ENCODE measurements at places on chromosomes 3 and 15.

DNA sequence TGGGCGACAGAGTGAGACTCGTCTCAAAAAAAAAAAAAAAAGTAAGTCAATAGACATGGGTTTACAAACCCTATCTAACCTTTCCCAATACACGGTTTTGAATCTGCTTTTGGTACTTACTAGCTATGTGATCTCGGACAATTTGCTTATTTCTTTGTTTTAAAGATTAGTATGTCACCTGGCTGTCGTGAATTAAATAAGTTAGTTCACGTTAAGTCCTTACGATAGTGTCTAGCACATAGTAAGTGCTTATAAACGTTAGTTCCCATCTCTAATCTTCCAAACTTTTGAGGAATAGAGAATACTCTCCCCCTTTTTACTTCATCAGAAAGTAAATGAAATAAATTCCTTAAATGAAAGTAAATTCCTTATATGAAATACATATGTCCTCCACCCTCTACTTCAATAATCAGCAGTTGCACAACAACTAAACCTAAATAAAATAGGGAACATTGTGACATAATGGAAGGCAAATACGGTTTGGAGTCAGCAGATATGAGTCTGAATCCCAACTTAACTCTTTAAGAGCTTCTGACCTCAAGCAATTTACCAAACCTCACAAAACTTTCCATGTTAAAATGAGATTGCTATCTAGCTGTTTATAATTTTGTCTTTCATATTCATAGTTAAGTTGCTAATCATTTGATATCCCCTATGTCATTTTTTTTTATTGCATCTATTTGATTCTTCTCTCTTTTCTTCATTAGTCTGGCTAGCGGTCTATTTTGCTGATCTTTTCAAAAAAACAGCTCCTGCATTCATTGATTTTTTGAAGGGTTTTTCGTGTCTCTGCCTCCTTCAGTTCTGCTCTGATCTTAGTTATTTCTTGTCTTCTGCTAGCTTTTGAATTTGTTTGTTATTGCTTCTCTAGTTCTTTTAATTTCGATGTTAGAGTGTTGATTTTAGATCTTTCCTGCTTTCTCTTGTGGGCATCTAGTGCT lies 134.6 kb downstream of the PEAK1 start:
- no peak for DNase-seq

DNA sequence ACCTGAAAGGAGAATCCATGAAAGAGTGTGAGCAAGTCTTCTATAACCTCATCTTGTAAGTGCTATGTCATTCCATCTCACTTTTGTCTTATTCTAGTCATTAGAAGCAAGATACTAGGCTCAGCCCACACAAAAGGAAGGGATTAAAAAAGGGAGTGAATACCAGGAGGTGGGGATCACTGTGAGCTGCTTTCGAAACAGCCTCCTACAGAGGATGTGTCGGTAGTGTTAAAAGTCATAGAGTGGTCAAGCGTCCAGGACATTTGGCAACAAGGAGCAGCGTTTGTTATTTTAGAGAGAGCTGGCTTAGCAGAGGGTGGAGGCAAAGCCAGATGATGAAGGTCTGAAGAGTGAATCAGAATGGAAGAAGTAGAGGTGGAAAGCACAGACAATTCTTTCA lies 11.7 kb upstream of the ZNF148 start:
- DNase-seq, result no peak

DNA sequence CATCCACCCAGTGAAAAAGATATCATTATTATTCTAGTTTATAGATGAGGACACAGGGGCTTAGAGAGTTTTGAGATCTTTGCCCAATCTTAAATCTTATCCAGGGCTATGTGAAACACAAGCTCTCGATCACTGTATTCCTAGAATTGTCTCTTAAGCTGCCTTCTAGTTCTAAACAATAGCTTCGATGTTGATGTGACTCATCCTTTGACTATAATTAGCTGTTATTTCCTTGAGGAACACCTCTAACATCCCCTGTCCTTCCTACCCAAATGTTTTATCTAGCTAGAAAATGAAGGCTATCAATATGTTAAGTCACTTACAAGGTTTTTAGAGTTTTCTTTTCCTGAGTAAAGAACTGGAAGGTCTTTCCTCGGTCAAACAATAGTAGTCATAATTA lies 83.1 kb upstream of the STAC start:
- DNase-seq, result no peak

GRCh38 chr3:56135941-56136340 lies 332.3 kb downstream of the ERC2 start:
- no peak for DNase-seq

DNA sequence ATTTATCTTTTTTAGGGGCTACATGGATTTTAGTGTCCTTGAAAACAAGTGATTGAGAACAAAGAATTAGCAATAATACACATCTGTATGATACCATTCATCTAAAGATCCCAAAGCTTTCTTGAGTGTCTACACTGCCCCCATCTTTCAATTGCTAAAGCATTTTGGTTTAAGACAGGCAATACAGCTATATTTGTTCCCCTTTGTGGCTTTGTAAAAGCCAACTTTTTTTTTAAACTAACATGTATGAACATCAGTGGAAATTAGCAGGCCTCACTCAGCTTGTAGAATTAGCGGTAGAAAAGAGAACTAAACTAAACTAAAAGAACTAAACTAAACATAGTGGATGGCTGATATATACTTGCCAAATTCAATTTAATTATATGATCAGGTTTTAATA lies 449.6 kb downstream of the MECOM start:
- DNase-seq, result no peak

DNA sequence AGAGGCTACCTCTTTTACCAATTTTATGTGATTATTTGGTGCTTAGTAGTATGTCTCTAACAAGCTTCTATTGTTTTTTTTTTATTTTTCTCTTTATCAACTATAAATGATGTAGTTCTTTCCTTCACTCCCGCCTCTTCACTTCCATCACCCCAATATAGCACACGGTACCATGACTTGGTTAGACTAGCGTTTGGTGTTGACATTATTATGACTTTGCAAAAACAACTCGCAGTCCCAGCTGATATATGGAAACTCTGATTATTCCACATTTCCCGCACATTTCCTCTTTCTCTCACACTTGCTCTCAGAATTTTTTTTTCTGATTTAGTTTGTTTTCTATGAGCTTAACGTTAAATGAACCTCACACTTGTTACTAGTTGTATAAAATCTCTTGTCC lies 162.2 kb downstream of the GREM1 start:
- DNase-seq, result no peak

GRCh38 chr3:105647047-105647446 lies 221.8 kb downstream of the CBLB start:
- no peak for DNase-seq

DNA sequence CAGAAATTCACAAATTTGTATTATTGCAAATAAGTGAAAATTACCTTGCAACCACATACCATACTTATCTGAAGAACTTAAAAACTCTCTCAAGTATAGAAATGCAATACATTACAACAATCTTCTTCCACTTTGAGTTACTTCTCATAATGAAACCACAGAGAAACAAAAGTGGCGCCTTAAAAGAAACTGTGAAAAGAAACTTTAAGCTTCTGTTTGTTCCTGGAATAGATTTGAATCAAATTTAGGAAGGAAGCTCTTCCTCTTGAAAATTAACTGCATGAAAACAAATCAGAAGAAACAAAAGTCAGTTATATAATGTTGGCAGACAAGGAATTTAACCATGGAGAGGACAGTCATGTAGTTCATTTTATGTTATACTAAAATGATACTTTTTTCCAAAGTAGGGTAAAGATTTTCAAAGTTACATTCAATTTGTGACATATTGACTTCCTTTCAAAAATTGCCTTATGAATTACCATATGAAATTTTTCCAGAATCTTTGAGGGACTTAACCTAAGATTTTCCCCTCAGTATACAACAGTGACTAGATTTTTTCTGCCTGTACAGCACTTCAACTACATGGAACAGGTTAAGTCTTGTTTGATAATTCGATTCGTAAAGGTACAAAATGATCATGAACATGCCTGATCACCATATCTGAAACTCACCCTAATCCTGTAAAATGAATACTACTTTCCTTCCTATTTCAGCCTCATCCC lies 57.6 kb upstream of the TNFSF10 start:
- DNase-seq, result no peak

GRCh38 chr15:29223640-29224039 lies 46.0 kb downstream of the NSMCE3 start:
- DNase-seq, result no peak

DNA sequence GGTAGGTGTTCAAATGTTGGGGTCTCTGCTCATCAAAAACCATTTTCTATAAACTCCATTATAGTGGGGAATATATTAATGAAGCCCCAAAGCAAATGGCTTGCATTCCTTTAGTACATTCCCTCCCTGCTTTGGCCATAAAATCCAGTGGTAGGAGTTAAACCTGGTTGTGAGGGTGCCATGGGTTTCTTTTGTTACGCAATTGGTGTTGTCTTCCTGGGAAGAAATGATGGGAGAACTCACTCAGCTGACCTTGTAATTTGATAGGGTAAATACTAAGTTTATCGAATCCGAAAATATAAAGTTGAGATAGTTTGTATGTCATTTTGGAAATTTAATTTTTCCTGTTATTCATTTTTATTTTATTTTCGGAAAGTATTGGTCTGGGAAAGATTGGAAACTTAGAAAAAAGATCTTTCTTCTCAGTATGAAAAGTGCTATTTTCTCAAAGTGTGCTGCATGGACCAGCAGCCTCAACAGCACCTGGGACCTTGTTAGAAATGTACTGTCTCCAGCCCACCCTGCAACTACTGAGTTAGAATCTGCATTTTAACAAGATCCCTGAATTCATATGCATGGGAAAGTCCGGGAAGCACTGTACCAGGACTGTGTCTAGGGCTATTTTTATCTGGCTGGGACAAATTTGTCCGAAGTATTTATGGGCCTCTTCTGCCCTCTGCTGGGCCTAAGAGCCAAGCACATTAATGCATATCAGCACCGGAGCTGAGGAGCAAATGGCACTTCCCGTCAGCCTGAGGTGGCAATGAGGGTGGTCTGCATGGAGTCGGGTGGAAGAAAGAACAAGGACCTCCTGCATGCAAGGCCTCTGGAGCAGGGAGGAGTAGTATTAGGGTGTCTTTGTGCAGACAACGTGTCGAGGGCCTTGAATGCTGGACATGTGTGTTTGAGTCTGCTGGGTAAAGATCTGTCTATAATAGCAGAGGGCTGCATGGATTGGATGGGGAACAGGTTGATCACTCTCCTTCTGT lies 54.7 kb downstream of the FAM81A start:
- peak; percentile 18 for DNase-seq

- no peak for DNase-seq
These were observed 16.7 kb upstream of the ISLR start for GRCh38 chr15:74156678-74157411.

DNA sequence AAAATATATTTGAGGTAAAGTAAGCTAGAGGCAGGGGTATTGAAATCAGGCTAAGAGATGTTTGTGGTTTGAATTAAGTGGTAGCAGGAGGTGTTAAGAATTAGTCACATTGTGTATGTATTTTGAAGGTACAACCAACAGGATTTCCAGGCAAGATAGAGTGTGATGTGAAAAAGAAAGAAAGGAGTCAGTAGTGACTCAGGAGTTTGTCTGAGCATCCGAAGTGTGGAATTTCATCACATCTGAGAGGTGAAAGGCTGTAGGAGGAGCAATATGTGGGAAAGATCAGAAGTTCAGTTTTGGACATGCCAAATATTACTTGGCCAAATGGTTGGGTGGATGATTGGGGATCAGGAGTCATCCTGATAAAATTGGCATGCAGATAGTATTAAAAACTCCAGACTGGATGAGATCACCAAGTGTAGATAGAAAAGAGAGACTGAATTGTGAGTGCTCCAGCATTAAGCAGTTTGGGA lies 32.1 kb upstream of the EBLN2 start:
- no peak for DNase-seq

- no peak for DNase-seq
These were observed 19.8 kb downstream of the IQSEC1 start for GRCh38 chr3:13053420-13053819.

DNA sequence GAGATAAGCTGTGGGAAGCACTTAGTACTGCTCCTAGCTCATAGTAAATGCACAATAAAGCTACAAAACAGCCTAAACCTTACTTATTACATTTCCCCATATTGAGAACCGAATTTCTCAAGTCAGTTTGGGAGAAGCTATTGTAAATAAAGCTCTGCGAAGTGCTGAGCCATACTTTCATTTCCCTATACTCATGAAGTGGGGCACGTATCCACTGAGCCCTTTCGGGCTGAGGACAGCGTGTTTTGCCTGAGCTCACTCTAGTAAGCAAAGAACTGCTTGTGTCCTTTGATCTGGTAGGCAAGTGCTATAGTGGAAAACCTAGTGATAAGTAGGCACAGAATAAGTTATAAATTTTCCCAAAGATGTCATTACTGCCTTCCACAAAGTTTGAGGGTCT lies 165.0 kb downstream of the RSL24D1 start:
- no peak for DNase-seq

DNA sequence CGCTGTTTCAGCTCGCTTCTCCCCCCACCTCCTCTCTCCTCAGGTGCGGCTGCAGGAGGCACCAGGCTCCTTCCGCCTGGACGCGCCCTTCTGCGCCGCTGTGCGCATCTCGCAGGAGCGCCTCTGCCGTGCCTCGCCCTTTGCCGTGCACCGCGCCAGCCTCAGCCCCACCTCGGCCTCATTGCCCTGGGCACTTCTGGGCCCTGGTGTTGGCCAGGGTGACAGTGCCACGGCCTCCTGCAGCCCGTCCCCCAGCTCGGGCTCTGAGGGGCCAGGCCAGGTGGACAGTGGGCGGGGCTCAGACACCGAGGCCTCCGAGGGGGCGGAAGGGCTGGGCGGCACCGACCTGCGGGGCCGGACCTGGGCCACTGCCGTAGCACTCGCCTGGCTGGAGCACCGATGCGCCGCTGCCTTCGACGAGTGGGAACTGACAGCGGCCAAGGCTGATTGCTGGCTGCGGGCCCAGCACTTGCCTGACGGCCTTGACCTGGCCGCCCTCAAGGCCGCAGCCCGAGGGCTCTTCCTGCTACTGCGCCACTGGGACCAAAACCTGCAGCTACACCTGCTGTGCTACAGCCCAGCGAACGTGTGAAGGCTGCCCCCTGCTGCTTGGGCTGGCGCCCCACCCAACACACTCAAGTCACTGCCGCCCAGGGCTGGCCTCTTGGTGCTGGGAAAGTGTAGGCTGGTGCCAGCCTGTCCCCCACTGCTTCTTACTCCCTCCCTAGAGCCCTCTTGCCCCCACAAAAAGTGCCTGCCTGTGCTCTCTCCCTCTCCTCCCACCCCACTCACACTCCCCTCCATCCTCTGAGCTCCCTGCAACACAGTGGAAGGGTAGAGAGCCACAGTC lies 7.1 kb downstream of the ALG3 start:
- no peak for DNase-seq
